ENCODE measurements at places on chromosomes 13 and 19.

DNA sequence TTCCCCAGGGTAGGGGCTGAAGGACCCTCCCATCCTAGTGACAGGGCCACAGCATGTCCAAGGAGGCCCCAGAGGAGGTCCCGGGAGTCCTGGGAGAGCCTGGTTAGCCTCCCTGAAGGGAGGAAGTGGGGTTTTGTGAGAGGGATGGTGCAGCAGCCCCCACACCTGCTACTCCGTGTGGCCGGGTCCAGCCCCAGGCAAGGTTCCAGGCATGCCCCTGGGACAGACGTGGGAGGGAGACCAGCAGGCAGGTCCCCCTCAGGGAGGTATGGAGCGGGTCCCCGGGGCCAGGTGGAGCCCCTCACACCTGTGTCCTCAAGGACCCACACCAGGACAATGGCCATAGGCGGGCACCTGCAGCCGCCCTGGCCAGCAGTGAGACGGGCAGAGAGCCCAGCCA, 1.9 kb upstream of the F7 start:
- DNase-seq = no peak

DNA sequence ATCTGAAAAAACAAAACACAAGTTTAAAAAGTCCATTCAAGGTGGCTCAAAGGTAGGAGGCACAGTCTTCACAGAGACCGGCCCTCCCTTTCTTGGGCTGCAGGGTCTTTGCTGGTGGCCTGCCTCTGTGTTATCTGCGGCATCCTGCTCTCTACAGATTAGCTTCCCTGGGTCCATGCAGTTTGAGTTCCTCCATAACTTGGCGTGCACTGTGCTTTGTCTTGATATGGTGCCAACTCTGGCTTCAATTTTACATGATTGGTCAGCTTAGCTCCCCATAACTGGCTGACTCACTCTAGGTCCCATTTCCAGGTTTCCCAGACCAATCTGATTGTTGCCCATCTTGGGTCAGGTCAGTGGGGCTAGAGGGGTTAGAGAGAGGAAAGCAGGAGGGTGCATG, 41.8 kb downstream of the TPT1 start:
- no peak for DNase-seq

DNA sequence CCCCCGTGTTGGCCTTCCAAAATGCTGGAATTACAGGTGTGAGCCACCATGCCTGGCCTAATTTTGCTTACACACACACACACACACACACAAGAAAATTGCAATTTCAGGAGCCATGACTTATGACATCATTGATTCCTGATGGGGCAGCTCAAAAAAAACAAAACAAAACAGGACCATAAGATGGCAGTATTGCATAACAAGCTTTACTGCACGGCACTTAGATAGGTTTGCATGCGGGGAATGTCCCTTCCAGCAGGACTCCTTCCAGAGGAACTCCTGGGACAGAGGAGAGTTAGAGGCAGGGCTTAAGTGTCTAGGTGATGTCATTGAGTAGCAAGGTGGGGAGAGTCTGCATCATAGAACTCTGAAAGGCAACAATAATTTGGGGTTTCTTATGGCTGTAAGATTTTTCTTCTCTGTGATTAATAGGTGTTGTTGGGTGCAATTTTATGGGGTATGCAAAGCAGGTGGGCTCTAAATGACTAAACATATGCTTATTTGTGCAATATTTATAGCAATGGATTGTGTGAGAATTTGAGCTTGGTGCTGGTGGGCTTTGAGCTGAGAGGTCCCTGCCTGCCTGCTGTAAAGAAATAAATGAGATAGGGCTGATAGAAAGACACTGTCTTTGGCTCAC, 9.0 kb upstream of the ACSBG2 start:
- DNase-seq = no peak

GRCh38 chr19:2255112-2255845, 938 bp downstream of the JSRP1 start:
- DNase-seq = no peak

DNA sequence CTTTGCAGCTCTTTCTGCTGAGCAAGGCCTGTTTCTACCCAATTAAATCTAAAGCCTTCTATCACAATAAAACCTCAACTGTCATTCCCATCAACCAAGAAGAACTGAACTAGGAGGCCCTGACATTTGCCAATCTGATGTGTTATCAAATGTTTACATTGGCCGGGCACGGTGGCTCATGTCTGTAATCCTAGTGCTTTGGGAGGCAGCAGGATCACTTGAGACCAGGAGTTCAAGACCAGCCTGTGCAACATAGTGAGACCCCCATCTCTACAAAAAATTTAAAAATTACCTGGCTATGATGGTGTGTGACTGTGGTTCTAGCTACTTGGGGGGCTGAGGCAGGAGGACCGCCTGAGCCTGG, 2.8 kb upstream of the FBXO17 start:
- peak; percentile 36 for DNase-seq

DNA sequence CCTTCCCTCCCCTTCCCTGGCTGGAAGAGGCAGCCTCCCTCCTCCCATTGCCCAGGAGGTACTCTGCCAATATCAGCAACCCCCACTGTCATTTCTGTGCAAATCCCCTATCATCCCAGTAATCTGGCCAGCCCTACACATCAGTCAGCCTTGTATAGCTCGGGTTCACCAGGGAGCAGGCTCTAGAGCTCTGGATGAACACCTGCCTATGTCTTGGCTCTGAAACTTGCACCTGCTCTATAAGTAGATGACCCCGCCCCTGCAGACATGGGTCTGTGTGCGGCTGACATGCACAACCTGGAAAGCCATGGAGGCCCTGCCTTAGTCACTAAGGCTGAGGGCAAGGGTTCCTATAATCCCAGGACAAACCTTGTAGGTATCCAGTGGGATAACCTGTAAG, 1042.9 kb downstream of the UQCRFS1 start:
- DNase-seq = no peak

GRCh38 chr19:45456500-45456815, 11.3 kb upstream of the FOSB start:
- DNase-seq = no peak

Data from prostate gland (tissue), 2 donors.